Activated naive CD4-positive, alpha-beta T cell treated with anti-CD3 and anti-CD28 coated beads for 36 hours (primary cell): ENCODE measurements at places on chromosomes 12 and 14. TPM values are rescaled to one million over a fixed set of nuclear protein-coding genes. Genes with fewer than 3 reads are reported as not detected.

- H3K36me3 ChIP-seq = no peaks in the 10 kb centered on the region
- H3K27ac ChIP-seq = peak overlapping the region; percentile 90
- peak overlapping the region; percentile 80 for H3K4me3 ChIP-seq
- no peaks in the 10 kb centered on the region for H3K27me3 ChIP-seq
These were observed 16.1 kb upstream of the LYZ start for GRCh38 chr12:69331909-69332684.

- no peak overlapping the region for H3K27ac ChIP-seq
- no peak for DNase-seq
- H3K4me1 ChIP-seq = peaks cover 39% of the 10 kb centered on the region
- no peaks in the 10 kb centered on the region for H3K27me3 ChIP-seq
- peaks cover 5% of the 10 kb centered on the region for H3K36me3 ChIP-seq
These were observed 1.9 kb downstream of the SSH1 start for GRCh38 chr12:108855284-108856169.

GRCh38 chr14:74974364-74975058 lies 19.1 kb upstream of the PGF start:
- no peak for DNase-seq
- no peaks in the 10 kb centered on the region for H3K27me3 ChIP-seq
- H3K4me1 ChIP-seq = peaks cover 1% of the 10 kb centered on the region
- no peak overlapping the region for H3K4me3 ChIP-seq
- no peaks in the 10 kb centered on the region for H3K36me3 ChIP-seq
- no peak overlapping the region for H3K27ac ChIP-seq

- no peaks in the 10 kb centered on the region for H3K27me3 ChIP-seq
- no peaks in the 10 kb centered on the region for H3K36me3 ChIP-seq
- H3K4me1 ChIP-seq = no peaks in the 10 kb centered on the region
- no peak for DNase-seq
- no peak overlapping the region for H3K27ac ChIP-seq
These were observed 336.8 kb upstream of the FKBP4 start for GRCh38 chr12:2457933-2458414.

The KCNC2 gene
- total RNA-seq = not detected

GRCh38 chr12:78802593-78802992 lies 62.0 kb upstream of the SYT1 start:
- H3K36me3 ChIP-seq = no peaks in the 10 kb centered on the region
- DNase-seq = no peak
- no peaks in the 10 kb centered on the region for H3K4me1 ChIP-seq
- H3K27ac ChIP-seq = no peak overlapping the region
- H3K4me3 ChIP-seq = no peak overlapping the region

DNA sequence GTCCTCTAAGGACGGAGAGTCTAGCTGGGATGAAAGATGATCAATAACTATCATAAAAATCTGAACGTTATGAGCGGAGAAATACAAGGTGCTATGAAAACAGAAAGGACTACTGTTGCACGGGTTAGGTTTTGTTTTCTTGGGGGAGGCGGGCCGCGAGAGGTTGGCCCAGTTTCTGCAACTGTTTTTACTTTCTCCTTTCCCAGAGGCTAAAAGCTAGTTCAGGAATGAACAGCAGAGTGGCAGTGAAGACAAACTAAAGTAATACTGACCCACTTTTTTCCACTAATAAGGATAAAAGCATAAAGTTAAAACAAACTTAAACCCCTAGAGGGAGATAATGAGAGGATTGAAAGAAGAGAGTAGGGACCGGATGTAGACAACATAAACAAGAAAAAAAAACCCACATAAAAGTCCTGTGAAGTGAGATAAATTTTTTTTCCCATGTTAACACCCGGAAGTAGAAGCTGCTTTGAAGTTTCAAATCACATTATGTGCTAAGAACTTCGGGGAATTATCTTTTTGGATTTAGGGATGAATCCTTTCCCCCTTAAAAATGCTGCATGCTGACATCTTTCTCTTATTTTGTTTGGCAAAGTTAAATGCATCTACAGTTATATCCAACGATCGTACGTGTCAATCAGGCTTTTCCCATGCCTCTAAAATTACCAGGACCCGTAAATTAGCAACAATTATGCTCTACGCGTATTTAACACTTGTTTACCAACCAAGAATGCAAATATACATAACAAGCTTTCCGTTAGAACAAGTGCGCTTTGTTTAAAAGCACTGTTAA lies 1.0 kb upstream of the CDK17 start:
- peak overlapping the region; percentile 94 for H3K27ac ChIP-seq
- peaks cover 24% of the 10 kb centered on the region for H3K4me1 ChIP-seq
- H3K27me3 ChIP-seq = no peaks in the 10 kb centered on the region
- H3K4me3 ChIP-seq = peak overlapping the region; percentile 81
- peak; percentile 63 for DNase-seq

GRCh38 chr12:48815126-48816110 lies 2.9 kb upstream of the CACNB3 start:
- peak overlapping the region; percentile 93 for H3K4me3 ChIP-seq
- no peaks in the 10 kb centered on the region for H3K36me3 ChIP-seq
- H3K4me1 ChIP-seq = peaks cover 26% of the 10 kb centered on the region
- peak overlapping the region; percentile 37 for H3K27ac ChIP-seq
- peak; percentile 58 for DNase-seq
- peaks cover 15% of the 10 kb centered on the region for H3K27me3 ChIP-seq

GRCh38 chr12:94817695-94818075 lies 167.3 kb upstream of the TMCC3 start:
- peaks cover 3% of the 10 kb centered on the region for H3K36me3 ChIP-seq
- peaks cover 4% of the 10 kb centered on the region for H3K27me3 ChIP-seq
- no peak overlapping the region for H3K27ac ChIP-seq
- H3K4me3 ChIP-seq = no peak overlapping the region

- peaks cover 29% of the 10 kb centered on the region for H3K36me3 ChIP-seq
- H3K4me1 ChIP-seq = peaks cover 65% of the 10 kb centered on the region
- H3K27me3 ChIP-seq = no peaks in the 10 kb centered on the region
These were observed 5.2 kb downstream of the DDHD1 start for GRCh38 chr14:53147893-53148292.

GRCh38 chr12:1791104-1791841 lies 29.1 kb upstream of the LRTM2 start:
- peak overlapping the region; percentile 42 for H3K27ac ChIP-seq
- peak; percentile 87 for DNase-seq
- no peaks in the 10 kb centered on the region for H3K27me3 ChIP-seq
- no peak overlapping the region for H3K4me3 ChIP-seq
- peaks cover 1% of the 10 kb centered on the region for H3K36me3 ChIP-seq

DNA sequence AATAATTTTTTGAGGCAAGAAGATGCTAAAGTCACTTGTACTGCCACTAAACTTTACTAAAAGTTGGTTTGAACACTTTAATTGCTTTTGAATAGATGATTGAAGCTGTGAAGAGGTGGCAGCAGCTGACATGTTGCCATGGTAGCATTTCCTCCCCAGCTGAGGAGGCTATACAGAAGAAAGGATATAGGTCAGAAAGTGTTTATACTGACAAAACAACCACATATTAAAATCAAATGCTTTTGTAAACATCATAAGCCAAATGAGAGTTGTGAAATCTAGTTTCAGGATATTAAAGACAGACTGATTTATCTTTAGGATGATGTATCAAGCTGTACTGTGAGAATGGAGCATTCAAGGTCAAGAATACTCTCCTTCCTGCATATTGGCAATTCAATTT lies 41.7 kb downstream of the TSPAN19 start:
- no peaks in the 10 kb centered on the region for H3K36me3 ChIP-seq
- DNase-seq = no peak
- H3K4me1 ChIP-seq = no peaks in the 10 kb centered on the region
- H3K4me3 ChIP-seq = no peak overlapping the region

GRCh38 chr14:105442125-105442524 lies 22.5 kb downstream of the MTA1 start:
- no peak overlapping the region for H3K27ac ChIP-seq
- no peak overlapping the region for H3K4me3 ChIP-seq
- DNase-seq = no peak
- H3K4me1 ChIP-seq = no peaks in the 10 kb centered on the region

- DNase-seq = no peak
- H3K27ac ChIP-seq = no peak overlapping the region
- no peaks in the 10 kb centered on the region for H3K27me3 ChIP-seq
- no peak overlapping the region for H3K4me3 ChIP-seq
- no peaks in the 10 kb centered on the region for H3K4me1 ChIP-seq
These were observed 179.5 kb downstream of the NUBPL start for GRCh38 chr14:31740688-31741087.

DNA sequence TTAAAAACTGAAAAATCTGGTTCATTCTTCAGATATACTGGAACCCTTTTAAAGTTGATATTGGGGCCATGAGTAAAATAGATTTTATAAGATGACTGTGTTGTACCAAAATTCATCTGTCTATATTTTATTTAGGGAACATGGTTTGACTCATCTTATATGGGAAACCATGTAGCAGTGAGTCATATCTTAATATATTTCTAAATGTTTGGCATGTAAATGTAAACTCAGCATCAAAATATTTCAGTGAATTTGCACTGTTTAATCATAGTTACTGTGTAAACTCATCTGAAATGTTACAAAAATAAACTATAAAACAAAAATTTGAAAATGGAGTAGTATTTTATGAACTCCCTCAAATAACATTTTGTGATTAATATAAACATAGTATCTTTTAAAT lies 14.2 kb downstream of the PTGER2 start:
- H3K27ac ChIP-seq = no peak overlapping the region
- no peak overlapping the region for H3K4me3 ChIP-seq
- peaks cover 49% of the 10 kb centered on the region for H3K4me1 ChIP-seq
- H3K36me3 ChIP-seq = peaks cover 9% of the 10 kb centered on the region
- DNase-seq = no peak

GRCh38 chr14:69586404-69586803 lies 11.7 kb upstream of the CCDC177 start:
- H3K27me3 ChIP-seq = no peaks in the 10 kb centered on the region
- DNase-seq = no peak
- H3K4me3 ChIP-seq = no peak overlapping the region
- H3K4me1 ChIP-seq = no peaks in the 10 kb centered on the region
- no peak overlapping the region for H3K27ac ChIP-seq

- H3K27me3 ChIP-seq = peaks cover 10% of the 10 kb centered on the region
- H3K4me3 ChIP-seq = no peak overlapping the region
- peaks cover 9% of the 10 kb centered on the region for H3K4me1 ChIP-seq
- no peaks in the 10 kb centered on the region for H3K36me3 ChIP-seq
- no peak for DNase-seq
These were observed 84.7 kb downstream of the SAMD4A start for GRCh38 chr14:54651649-54652048.

DNA sequence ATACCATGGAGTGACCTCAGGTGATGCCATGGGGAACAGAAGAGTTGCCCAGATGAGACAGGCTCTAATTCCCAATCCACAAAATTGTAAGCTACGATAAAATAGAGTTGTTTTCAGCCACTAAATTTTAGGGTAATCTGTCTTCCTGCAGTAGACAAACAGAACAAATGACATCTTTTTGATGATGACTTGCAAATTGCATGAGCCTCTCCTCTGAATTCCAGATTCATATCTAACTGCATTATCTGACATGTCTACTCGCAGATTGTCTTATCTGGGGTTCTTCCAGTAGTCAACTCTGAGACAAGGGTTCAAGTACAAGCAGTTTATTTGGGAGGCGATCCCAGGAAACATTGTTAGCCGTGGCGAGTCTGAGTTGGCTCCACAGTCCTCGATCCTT lies 14.4 kb upstream of the ERC1 start:
- H3K4me3 ChIP-seq = no peak overlapping the region
- no peak overlapping the region for H3K27ac ChIP-seq
- peaks cover 2% of the 10 kb centered on the region for H3K4me1 ChIP-seq

The KRT7 gene
- total RNA-seq = 1.9 TPM

GRCh38 chr14:49895480-49895879 lies 2.6 kb downstream of the ARF6 start:
- peaks cover 38% of the 10 kb centered on the region for H3K4me1 ChIP-seq
- peak overlapping the region; percentile 100 for H3K4me3 ChIP-seq
- DNase-seq = no peak

- no peaks in the 10 kb centered on the region for H3K4me1 ChIP-seq
- H3K36me3 ChIP-seq = no peaks in the 10 kb centered on the region
- H3K27me3 ChIP-seq = no peaks in the 10 kb centered on the region
- H3K4me3 ChIP-seq = no peak overlapping the region
- no peak overlapping the region for H3K27ac ChIP-seq
- DNase-seq = no peak
These were observed 111.1 kb downstream of the DPF3 start for GRCh38 chr14:72782817-72783216.

GRCh38 chr12:6312529-6313325 lies 2.2 kb downstream of the PLEKHG6 start:
- H3K4me1 ChIP-seq = peaks cover 10% of the 10 kb centered on the region
- DNase-seq = peak; percentile 58
- H3K27me3 ChIP-seq = peaks cover 6% of the 10 kb centered on the region
- H3K27ac ChIP-seq = no peak overlapping the region
- H3K36me3 ChIP-seq = no peaks in the 10 kb centered on the region

DNA sequence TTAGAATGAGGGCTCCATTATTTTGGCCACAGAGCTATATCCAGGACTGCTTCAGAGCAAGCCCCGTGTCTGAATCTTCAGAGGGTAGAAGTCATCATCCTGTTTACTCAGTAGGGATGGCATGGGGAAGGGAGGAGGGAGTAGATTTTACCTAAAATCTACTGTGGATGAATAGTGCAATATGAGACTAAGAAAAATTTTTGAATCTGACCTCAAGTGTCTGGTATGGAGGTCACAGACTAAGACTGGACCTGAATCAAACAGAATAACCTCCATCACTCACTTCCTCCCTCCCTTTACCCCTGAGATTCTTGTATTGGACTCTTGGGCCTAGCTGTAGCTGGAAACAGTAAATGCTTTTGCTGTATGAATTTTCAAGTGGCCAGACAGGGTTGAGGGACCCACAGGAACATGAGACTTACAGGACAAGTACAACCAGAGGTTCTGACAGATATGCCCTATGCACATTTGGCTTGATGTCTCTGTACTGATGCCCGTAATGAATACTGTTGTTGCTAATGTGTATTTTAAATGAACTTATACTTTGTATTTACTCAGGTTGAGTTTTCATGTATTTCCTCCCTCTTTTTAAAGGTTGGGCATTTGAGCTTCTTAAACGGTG lies 78.5 kb downstream of the CCDC91 start:
- no peaks in the 10 kb centered on the region for H3K27me3 ChIP-seq
- peaks cover 2% of the 10 kb centered on the region for H3K4me1 ChIP-seq
- DNase-seq = no peak
- no peak overlapping the region for H3K4me3 ChIP-seq

GRCh38 chr14:33906968-33907367 lies 43.9 kb downstream of the EGLN3 start:
- no peaks in the 10 kb centered on the region for H3K4me1 ChIP-seq
- no peaks in the 10 kb centered on the region for H3K36me3 ChIP-seq
- no peak for DNase-seq
- H3K27me3 ChIP-seq = no peaks in the 10 kb centered on the region
- H3K27ac ChIP-seq = no peak overlapping the region

DNA sequence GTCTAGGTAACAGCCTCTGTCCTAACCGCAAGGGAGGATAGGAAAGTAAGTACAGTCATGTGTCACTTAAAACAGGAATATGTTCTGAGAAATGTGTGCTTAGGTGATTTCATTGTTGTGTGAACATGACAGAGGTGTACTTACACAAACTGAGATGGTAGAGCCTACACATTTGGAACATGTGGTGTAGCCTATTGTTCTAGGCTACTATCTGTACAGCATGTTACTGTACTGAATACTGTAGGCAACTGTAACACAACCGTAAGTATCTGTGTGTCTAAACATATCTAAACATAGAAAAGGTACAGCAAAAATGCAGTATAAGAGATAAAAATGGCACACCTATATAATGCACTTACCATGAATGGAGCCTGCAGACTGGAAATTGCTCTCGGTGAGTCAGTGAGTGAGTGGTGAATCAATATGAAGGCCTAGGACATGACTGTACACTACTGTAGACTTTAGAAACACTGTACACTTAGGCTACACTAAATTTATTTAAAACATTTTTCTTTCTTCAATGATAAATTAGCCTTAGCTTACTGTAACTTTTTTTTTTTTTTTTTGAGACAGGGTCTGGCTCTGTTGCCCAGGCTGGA lies 13.2 kb upstream of the MDM2 start:
- H3K4me1 ChIP-seq = no peaks in the 10 kb centered on the region
- H3K4me3 ChIP-seq = no peak overlapping the region
- no peaks in the 10 kb centered on the region for H3K27me3 ChIP-seq
- H3K27ac ChIP-seq = no peak overlapping the region
- no peaks in the 10 kb centered on the region for H3K36me3 ChIP-seq

The GPX2 gene
- not detected for total RNA-seq
